ENCODE measurements at places on chromosomes 13 and 19.

GRCh38 chr13:60944863-60945262 is 470.8 kb downstream of the PCDH20 start:
- DNase-seq: no peak

DNA sequence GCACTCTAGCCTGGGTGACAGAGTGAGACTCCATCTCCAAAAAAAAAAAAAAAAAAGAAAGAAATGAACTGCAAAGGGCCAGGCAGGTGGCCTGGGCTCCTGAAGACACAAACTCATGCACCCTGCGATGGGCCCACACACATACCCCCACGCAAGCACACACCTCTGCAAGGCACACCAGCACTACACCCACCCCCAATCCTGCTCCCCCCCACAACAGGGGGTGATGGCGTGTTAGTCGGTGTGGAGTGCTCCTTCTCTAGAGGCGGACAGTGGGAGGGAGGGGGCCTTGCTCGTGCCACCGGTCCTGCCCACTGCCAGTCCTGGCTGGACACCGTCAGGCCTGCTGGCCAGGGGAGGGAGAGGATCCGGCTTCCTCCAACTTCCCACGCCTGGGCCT is 1.6 kb upstream of the SLC8A2 start:
- no peak for DNase-seq

GRCh38 chr19:51796195-51796679 is 1.3 kb downstream of the FPR3 start:
- no peak for DNase-seq

- peak; percentile 15 for DNase-seq
Measured at GRCh38 chr13:45269204-45269603, 68.4 kb upstream of the KCTD4 start.

- no peak for DNase-seq
Measured at GRCh38 chr19:3984584-3984907, 717 bp downstream of the EEF2 start.

GRCh38 chr19:7355151-7355820 is 6.5 kb downstream of the ARHGEF18 start:
- DNase-seq: no peak

DNA sequence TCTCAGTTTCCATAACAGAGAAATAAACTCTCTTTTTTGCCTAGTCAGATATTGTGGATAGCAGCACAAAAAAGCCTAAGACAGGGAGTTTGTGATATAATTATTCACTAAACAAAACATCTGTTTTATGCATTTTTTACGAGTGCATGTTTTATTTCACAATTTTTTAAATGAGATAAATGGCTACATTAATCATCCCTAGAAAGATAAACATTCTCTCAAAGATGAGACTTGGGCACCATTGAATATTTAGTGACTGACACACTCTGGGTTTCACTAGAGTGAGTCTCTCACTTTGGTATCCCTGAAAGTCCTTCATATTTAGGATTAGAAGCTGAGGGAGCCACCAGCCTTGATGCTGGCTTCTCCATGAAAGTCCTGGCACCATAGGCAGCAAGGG is 74.3 kb upstream of the LRCH1 start:
- no peak for DNase-seq

DNA sequence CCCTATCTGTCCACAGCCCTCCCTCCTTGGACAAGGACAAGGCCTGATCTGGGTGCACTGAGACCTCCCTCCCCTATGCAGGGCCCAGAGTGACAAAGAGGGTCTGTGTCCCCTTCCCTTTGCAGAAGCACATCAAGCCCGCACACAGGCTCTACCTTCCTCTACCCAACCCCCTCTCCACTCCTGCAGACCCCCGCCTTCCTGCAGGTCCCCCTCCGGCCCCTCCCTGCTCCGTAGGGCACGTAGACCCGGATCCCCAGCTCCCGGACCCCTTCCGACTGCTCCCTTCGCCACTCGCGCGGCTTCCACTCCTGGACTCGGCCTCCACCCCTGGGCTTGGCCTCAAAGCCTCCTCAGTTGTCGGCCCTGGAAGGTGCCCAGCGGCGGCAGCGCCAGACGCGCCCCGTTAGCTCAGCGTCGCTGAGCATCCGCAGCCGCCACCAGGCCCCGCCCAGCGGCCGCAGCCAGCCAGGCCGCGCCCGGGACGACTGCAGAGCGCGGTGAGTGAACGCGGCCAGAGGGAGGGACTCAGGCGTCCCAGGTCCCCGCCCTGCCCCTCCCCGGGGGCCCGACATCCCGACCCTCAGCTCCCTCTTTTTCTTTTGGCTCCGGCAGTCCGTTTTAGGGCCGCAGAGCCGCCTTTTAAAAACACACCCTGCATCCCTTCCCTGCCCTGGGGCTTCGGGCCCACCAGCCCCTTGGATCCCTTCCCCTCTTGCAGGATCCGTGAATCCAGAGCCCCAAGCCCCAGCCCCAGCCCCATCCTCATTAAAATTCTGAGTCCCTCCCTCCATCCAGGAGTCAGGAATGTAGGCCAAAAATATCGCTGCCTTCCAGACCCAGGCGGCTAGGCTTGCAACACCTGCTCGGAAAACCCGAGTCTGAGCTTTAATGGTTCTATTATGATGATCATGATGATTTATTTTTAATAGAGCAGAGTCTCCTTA is 1.5 kb upstream of the MYADM start:
- DNase-seq: peak; percentile 87

GRCh38 chr13:114148521-114148855 is 16.1 kb upstream of the RASA3 start:
- no peak for DNase-seq

DNA sequence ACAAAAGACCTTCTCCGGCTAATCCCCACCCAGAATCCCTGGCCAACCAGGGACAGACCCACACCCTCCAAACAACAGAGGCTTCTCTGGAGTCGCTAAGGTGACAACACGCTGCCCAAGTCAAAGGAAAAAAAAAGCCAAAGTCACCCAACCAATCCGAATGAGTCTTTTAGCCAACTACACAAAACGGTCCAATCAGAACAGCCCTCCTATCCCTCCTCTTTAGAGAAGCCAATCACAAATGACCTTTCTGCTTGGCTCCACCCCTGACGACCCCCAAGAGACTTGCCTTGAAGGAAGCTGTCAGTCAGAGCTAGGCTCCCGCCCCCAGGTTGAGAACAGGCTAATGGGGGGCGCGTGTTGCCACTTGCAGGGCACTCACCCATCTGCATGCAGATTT is 6.6 kb upstream of the FBXW9 start:
- DNase-seq: no peak

DNA sequence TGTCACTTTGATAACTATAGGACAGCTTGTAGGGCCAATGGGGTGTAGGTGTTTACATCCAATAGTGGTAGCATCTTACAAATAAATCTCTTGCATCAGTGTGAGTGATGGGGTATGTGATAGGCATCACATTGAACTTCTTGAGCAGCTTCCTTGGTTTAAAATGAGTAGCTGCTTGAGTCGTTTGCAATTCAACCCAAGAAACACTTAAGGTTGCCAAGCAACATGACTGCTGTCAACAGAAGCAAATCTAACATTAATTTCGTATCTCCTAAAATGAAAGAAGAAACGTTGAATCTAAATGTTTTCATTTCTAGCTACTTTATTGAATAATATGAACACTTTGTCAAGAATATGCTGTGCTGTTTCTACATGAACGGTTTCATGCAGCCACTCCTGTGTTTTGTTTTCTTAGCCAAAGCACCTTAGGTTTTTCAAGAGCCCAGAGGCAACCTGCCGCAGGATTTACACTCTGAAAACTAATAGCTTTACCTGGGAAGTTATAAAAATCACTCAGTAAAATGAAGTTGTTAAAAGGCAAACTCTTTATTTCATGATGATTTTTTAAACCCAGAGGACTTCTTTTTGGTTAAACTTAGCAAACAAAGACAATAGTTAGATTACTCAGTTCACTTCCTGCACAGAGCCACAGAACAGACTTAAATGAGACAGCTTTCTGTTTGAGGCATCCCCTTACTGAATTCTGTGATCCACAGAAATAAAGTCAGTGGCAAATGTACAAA is 305.2 kb downstream of the MTUS2 start:
- DNase-seq: no peak

- no peak for DNase-seq
Measured at GRCh38 chr13:26873386-26873698, 112.8 kb upstream of the GPR12 start.

DNA sequence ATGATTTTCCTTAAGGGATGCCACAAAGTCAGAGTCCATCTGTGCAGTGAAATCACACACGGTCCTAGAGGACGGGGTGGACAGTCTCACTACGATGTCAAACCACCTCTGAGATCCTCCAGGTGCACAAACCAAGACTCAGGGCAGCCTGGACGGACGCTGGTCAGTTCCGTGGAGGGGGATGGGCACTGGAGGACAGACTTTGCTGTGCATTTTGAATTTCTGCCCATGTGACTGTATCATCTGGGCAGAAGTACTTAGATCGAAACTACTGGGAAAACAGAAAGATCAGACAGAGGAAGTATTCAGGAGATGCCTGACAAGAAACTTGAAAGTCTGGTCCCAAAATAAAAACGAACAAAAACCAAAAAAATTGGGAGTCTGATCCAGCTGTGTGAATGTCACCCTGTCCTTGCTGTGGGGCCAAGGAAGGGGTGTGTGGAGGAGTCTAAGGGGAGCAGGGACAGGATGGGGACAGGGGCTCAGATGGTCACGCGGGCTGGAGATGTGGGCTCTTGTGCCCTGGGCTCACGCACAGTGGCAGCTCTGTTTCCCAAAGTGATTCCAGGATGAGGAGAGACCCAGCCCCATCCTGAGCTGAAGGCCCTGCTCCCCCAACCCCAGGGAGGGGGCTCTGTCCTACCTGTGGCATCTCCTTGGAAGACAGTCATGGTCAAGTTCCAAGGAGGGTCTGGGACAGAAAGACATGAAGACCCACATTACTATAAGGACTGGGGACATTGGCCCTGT is 1.5 kb downstream of the SIGLEC8 start:
- no peak for DNase-seq

DNA sequence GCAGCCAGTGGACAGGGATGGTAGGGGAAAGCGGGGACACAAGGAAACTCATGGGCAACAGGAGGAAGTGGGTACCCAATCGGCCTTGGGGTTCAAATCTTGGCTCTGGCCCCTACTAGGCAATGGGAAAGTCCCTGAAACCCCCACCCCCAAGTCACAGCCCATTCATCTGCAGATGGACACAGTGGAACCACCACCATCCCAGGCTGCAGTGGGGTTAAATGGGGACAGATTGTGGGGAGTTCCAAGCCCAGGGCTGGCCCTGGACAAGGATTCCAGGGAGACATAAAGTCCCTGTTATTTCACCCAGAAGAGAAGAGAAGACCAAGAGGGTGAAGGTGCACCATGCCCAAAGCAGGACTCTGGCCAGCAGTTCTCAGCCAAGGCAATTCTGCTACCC is 48.5 kb downstream of the CPAMD8 start:
- no peak for DNase-seq

DNA sequence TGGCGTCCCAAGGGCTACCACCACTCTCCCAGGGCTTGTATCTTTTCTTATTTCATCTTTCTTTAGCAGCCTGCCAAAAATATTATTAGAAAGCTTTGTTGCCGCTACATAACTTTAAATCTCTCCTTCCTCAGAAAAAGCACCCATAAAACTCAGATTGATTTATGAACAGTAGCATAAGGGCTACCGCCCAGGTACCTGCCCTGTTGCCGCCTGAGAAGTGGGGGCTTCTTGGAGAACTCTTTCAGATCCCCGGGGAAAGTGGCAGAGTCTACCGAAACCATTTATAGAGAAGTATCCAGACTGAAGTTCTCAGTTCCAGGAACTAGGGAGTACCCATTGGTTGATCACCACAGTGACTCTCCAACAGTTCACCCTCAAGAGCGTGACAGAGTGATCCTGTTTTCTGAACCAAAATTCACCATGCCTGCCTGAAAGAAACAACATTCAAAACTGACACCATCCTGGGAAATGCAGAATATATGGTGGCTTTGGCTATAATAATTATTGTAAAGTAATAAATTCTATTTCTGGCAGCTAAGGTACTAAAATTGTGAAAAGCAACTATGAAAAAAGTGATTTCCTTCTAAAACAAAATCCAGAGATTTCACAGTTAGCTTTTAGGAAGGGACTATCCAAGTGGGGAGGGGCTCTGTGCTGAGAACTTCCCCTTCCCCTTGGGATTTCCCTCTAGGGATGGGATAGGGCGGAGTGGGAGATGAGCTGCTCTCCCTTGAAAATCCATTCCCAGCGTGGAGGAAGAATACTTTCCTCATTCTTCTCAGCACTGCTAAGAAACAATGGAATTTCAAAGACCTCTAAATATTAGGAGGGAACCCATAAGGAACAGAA is 877 bp upstream of the N4BP2L1 start:
- no peak for DNase-seq

DNA sequence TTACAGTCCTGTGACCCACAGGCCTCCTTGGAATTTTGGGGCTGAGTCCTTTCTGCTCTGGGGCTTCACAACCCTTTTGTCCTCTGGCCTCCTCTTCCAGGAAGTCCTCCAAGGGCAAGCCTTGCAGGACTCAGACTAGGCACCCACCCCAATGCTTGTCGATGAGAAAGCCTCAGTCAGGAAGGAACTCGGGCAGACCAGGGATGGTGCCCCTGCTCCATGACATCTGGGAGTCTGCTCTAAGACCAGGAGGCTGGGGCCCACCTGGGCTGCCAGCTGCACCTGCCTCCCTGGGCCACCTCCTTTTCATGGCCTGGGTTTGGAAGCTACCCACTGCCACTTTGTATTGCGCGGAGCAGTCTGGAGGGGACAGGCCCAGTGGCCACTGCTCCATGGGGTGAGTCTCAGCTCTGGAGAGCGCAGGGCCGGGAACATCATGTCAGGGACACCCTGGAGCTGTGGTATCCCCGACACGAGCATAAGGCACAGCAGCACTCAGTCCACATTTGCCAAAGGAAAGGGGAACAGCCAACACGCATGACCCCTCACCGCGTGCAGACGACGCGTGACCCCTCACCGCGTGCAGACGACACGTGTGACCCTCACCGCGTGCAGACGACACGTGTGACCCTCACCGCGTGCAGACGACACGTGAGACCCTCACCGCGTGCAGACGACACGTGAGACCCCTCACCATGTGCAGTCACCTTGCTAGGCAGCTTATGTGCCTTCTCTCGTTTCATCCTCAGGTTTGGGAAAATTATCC is 10.8 kb downstream of the C2CD4C start:
- no peak for DNase-seq

DNA sequence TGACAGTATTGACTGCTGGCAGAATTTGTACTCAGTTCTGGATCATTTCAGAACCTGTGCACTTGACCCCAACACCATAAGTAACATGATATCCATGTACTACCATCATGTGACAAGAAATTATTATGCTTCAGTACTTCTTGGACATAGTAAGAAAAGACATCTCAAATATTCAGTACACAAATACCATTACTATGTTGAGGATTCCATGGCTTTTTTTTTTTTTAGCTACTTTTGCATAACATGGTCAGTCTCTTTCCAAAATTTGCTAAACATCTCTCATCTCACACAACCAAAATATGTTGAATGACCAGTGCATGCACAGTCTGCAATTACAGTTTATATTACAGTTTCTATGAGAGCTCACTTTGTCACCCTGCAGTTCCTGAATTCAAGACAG is 85.3 kb downstream of the FLT1 start:
- DNase-seq: no peak

DNA sequence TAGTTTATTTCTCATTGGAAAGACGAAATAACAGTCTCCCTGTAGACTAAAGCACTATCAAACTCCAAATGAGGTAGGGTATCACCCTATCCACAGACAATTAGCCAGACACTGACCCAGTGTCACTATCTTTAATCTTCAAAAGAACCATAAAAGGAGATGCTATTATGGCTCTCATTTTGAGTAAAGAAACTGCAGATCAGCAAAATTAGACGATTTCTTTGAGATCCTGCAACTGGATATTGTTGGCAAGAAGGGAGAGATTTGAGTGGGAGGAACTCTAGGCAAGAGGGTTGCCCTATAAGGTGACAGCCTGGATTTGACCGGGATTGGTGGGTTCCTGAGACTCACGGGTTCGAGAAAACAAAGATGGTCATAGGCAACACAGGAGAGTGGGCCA is 71.2 kb downstream of the PCDH9 start:
- no peak for DNase-seq

GRCh38 chr19:30783212-30783611 is 411.0 kb downstream of the ZNF536 start:
- no peak for DNase-seq

All from H54 (cell line).